ENCODE measurements at places on chromosomes 1 and 21. TPM values are rescaled to one million over a fixed set of nuclear protein-coding genes. Genes with fewer than 3 reads are reported as not detected.

The TFF2 gene
- not detected for polyA plus RNA-seq

The SIPA1L2 gene
- 37.4 TPM for polyA plus RNA-seq

The CLIC6 gene
- polyA plus RNA-seq = not detected

GRCh38 chr1:231407547-231408396 is 14.3 kb downstream of the EGLN1 start:
- no peak for DNase-seq

The ZNF648 gene
- not detected for polyA plus RNA-seq

DNA sequence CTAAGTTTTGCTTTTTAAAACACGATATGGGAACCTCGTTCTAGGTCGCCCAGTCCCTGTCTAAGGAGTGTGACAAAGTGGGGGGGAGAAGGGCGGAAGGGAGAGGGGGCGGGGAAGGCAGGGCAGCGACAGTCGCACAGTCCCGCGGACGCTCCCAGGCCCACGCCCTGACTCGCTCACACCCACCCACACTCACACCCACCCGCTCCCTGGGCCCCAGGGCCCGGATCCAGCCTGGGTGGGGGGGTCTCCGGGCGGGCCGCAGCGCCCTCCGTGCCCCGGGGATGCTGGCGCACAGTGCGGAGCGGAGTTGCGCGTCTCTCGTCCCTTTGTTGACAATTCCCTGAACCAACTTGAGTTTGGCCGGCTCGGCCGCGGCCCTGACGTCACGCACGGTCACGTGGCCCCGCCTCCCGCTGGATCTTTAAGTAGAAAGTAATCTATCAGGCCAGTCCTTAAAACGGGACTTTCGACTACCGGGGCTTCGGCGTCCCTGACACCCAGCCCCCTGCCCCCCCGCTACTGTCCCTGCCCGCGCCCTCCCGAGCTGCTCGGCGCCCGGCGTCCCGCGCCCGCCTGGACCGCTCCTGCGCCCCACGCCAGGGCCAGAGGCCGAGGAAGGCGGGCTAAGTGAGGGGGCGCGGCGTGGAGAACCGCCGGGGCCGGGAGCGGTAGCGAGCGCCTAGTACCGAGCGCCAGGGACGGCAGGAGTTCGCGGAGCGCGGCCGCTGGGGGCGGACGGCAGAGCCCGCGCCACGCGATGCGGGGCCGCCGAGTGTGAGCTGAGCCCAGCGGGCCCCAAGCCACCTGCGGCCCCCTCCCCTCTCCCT is at the start of gene FOXD3:
FOXD3 (plus strand) TSS at position 454 of the 830 bp plus-strand sequence. CDS start 492 bp downstream, outside the sequence.
- peak; percentile 39 for DNase-seq

GRCh38 chr1:48007047-48007446 is 9.9 kb upstream of the TRABD2B start:
- no peak for DNase-seq

DNA sequence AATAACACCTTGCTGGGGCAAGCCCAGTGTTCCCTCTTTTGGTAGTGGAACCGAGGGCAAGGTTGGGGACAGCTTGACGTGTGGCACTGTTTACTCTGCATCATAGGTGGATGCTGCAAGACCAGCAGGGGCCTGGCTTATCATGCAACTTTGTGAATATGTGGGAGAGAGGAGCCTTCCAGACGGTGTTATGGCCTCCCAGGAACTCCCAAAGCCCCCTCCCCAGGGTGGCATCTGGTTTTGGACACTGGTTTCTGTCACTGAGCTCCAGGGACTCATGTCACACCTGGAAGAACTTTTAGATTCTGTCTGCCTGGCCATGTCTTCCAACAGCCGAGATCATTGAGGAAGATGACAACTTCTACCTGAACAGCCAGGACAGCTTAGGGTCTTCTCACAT is 1.4 kb upstream of the TLR5 start:
- no peak for DNase-seq

DNA sequence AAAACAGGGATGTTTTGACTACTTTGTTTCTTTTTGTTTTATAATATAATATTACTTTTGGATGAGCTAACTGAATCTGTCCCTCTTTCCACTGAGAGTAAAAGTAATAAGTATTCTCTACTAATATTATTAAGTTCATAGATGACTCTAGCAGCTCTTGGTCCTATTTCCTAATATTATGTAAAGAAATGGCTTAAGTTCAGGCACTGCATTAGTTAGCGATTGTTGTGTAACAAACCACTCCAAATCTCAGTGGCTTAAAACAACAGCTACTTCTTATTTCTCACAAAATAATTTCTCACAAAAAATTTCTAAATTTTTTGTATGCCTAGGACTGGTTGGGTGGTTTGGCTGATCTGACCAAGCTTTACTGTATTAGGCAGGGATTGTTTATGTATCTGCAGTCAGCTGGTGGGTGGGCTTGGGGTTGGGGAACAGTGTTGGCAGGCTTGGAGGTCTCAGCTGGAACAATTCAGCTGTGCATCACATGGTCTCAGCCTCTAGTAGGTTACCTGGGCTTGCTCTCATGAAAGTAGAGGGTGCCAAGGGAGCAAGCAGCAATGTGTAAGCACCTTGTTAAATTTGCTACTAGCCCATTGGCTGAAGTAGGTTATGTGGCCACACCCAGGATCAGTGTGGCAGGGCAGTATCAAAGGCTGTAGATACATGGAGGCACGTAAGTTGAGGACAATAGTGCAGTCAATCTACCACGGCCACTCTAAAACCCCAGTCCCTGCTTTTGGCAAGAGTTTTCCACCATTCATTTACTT is 8.8 kb upstream of the CCT8 start:
- no peak for DNase-seq

- DNase-seq = no peak
Measured at GRCh38 chr1:215717677-215718426, 150.7 kb downstream of the KCTD3 start.

The DMBX1 gene
- polyA plus RNA-seq = not detected

- DNase-seq = no peak
Measured at GRCh38 chr1:118785246-118785645, 202.9 kb downstream of the TBX15 start.

The GPR161 gene
- polyA plus RNA-seq = 17.4 TPM

DNA sequence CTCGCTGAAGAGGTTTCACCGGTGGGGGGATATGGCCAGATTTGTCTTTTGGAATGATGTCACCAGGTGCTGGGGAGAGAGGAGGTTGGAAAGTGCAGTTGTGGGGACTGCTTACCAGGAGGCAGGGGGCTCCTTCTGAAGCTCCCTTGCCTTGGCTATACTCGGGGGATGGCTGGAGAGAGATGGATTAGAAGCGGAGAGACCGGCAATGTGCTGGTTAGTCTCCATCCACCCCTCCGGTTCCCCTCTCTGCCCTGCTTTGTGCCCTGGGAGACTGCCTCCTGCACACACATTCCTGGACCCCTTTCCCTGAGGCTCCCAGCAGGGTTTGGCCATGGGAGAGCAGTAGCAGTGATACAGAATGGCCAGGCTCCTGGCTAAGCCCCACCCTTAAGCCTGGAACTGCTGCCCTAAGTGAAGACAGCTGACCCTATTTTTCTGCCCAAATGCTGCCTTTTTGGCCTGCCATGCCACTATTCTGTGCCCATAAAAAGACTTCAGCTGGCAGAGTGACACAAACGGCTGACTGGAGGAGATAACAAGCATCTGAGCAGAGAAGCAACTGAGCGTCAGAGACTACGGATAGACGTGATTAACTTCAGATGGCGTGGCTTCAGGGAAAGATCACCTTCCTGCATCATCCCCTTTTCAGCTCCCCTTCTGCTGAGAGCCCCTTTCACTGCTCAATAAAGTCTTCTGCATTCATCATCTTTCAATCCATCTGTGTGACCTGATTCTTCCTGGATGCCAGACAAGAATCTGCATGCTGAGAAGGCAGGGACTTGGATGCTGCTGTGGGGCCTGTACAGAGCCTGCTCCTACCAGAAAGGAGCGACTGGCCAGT is 14.5 kb upstream of the VPS13D start:
- DNase-seq = no peak

DNA sequence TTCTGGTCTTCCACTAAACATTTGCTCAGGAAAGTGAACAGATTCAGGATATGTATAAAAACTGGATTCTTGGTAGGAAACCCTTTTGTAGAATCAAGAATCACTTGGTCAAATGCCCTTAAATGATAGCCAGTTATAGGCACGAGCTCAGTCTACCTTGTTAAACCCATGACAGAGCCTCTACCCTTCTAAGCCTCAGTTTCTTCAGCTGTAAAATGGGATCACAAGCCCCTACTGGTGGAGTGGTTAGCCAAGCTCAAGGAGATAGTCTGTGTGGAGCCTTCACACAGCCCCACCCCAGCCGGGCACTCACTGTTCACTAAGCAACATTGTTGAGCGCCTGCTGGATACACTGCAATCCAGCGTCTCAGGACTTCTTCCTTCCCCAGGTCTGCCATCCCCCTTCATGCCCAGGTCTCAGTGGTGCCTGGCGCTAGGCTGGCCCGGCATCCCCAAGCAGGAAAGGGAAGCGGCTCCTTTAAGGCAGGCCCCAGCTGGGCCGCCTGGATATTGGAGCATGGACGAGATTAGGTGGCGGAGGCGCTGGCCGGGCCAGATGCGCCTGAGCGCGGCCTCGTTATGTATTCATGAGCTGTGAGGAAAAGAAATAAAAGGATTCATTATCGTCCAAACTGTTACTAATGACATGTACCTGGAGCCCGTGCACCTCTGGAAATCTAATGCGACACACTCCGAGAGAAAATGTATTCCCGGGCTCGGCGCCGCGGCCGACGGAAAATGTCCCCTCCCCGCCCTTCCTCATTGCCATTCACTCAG is 75.6 kb downstream of the TAS1R2 start:
- no peak for DNase-seq

The C4BPA gene
- 0.43 TPM for polyA plus RNA-seq

GRCh38 chr1:92853299-92853698 is 21.5 kb downstream of the RPL5 start:
- DNase-seq = no peak

DNA sequence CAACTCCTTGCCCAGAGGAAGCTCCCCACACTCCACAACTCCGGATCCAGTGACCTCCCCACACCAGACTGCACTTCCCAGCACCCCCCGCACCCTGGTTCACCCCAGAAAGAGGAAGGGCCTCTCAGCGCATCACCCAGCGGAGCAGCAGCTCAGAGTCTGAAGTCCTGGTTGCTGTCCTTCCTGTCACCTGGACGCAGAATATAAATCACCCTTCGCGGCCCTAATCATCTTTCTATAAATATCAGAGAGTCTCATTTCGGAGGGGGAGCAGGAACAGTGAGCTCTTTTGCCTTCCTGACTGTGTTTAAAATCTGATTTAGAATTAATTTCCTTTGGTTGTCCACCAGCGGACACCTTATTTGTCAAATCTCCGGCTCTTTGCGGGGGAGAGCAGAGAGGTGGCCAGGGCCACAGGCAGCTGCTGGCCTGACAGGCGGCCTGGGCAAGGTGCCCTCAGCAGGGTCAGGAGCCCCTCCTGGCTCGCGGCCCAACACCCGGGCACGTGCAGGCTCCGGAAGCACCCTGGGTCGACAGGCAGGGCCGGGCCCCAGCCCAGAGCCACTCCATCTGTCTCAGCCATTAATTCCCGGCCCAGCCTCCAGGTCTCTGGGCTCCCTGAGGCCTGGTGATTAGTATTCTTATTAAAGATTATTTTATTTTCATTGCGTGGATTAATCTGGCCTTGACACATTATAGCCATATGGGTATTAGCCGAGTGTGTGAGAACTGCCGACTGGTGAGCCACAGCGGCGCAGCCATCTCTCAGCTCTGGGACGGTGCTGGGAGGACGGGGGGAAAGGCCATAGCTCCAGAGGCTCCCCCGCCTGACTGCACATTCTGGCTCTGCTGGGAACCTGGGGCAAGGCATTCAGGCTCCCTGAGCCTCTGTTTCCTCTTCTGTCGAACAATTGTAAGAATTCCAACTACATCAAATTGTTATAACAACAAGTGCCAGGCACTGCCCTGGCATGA is 19.7 kb downstream of the EPHA8 start:
- no peak for DNase-seq

GRCh38 chr1:110452330-110452729 is 1.4 kb downstream of the PROK1 start:
- no peak for DNase-seq

DNA sequence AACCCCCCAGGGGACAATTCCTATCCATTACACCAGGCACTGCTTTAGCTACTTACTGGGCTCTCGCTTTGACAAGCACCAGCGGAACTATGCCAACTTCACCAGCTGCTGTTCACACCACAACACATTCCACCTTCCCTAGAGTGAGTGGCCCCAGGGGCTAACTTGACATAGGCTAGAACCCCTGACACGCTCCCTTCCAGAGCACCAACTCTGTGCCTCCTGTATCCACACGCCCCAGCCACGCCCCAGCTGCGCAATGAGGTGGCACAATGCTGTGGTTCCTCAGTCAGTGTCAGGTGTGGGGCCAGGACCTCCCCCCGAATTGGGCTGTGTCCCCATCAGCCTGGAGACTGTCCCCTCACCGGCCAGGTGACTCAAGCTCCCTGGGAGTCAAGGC is 11.7 kb upstream of the FGR start:
- no peak for DNase-seq

- DNase-seq = no peak
Measured at GRCh38 chr21:32990666-32991065, 35.1 kb upstream of the OLIG2 start.

The CHODL gene
- polyA plus RNA-seq = 132 TPM

DNA sequence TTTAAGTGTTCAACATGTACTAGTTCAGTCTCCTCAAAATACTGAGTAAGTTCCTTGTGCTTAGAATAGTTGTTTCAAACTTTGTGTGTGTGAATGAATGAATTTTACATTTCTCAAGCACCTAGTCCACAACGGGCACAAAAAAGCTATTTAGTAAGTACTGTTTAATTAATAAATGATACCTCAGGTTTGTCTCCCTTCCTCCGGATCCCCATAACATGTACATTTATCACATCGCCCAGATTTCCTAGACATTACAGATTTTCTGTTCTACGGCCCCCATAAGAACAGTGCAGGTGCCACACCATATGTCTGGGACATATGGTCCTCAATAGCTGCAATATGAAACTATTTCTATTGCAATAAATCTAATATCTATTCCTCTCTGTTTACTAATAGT is 1.3 kb upstream of the TTF2 start:
- DNase-seq = no peak

GRCh38 chr1:178931858-178932551 is 61.1 kb upstream of the ANGPTL1 start:
- DNase-seq = no peak

DNA sequence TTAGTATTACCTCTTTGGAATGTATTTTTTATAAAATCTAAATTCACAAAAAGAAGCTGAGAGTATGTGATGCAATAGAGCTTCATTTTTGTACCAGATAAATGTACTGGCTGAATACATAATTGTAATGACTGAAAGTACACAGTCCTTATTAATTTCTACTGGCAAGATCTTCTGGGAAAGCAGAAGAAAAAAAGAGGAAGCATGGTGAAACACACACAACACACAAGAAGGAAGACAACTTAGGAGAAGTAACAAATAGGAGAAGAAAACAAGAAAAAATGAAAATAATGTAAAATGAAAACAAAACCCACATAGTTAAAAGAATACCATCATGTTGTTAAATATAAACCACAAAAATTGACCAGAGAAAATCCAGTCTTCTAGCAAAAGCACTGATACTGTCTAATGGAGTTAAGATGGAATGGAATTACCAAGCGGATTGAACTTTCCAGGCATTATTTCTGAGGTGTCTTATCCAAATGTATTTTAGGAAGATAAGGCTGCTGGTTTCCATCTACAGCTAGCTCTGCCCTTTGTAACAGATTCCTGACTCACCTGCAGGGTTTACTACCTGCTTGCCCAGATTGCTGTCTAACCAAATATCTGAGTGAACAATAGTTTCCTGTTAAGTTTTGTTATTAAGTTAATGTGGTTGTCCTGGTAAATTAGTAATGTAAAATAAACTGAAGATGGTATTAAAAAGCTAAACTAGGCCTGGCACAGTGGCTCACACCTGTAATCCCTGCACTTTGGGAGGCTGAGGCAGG is 4.5 kb upstream of the COP1 start:
- no peak for DNase-seq

Data from muscle of arm (tissue), 14 donors.